ENCODE measurements at places on chromosomes 6 and 20. TPM values are rescaled to one million over a fixed set of nuclear protein-coding genes. Genes with fewer than 3 reads are reported as not detected.

Gene C6orf15
- polyA plus RNA-seq: not detected

Gene WDR46
- polyA plus RNA-seq: 73.2 TPM

Gene RNF217
- 6.0 TPM for polyA plus RNA-seq

Gene NQO2
- 33.2 TPM for polyA plus RNA-seq

Gene PBOV1
- not detected for polyA plus RNA-seq

Gene SEMG1
- polyA plus RNA-seq: not detected

Gene SMLR1
- not detected for polyA plus RNA-seq

Gene RIMS4
- polyA plus RNA-seq: 40.6 TPM

Gene PRRT1
- 0.22 TPM for polyA plus RNA-seq

Gene C20orf202
- 0.62 TPM for polyA plus RNA-seq

Gene GSTA2
- not detected for polyA plus RNA-seq

Gene NEURL2
- 5.0 TPM for polyA plus RNA-seq

Gene DEFB132
- not detected for polyA plus RNA-seq

Gene PI16
- 0.56 TPM for polyA plus RNA-seq

Gene IMPG1
- not detected for polyA plus RNA-seq

Gene JAG1
- 9.0 TPM for polyA plus RNA-seq

Gene TPD52L1
- 8.9 TPM for polyA plus RNA-seq

Gene RSPH4A
- 11.0 TPM for polyA plus RNA-seq

Gene DUSP15
- polyA plus RNA-seq: 68.9 TPM

Gene EYS
- polyA plus RNA-seq: 0.38 TPM

Measured in neural cell (in vitro differentiated cells).